ENCODE measurements at places on chromosomes 6 and 20.

DNA sequence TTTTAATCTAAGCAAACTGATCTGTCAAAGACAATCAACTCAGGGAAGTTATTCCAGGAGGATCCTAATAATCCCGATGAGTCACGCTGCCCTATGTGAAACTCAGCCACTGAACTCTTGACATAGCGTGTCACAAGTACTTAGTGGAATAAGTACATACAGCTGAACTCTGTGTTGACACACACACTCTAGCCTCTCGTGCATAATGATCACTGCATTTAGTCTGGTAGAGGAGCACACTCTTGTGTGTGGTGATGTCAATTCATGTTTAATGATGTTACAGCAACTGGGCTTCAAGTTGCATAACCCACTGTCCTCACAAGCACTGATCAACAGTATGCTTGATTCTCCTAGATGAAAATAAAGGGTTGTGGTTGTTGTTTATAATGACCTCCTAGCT, 148.3 kb downstream of the HACE1 start:
- DNase-seq, result no peak

DNA sequence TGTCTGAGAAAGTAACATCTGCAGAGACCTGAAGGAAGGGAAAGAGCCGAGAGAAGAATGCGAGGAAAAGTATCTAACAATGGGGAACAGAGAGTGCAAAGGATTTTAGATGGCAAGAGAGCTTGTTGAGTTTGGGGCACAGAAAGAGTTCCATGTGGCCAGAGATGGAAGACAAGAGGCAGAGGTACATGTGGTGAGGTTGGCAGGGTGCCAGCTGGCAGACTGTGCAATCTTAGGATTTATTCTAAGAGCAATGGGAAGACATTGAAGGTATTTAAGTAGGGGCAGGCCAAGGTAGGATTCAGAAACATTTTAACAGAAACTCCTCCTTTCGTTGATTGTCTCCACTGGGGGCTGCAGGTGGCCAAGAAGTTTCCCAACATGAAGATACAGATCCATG, 20.4 kb upstream of the LBP start:
- no peak for DNase-seq

GRCh38 chr20:25510202-25510601, 75.1 kb downstream of the NINL start:
- DNase-seq, result no peak

DNA sequence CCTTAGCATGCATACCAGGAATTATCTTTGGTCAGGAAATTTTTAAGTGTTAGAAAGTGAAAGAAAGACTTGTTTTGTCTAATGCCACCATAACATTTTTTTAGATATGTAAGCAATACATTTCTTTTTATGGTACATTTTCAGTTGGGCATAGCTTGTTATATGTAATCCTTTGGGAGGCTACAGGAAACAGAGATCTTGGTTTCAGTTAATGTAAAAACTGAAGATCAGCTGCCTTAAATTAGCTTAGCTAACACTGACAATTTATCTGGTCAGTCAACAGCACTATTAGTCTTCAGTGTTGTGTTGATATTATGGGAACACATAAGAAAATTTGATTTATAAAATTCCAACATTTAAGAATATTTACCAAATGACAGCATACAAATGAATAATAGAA, 78.6 kb upstream of the SMIM8 start:
- DNase-seq, result no peak

DNA sequence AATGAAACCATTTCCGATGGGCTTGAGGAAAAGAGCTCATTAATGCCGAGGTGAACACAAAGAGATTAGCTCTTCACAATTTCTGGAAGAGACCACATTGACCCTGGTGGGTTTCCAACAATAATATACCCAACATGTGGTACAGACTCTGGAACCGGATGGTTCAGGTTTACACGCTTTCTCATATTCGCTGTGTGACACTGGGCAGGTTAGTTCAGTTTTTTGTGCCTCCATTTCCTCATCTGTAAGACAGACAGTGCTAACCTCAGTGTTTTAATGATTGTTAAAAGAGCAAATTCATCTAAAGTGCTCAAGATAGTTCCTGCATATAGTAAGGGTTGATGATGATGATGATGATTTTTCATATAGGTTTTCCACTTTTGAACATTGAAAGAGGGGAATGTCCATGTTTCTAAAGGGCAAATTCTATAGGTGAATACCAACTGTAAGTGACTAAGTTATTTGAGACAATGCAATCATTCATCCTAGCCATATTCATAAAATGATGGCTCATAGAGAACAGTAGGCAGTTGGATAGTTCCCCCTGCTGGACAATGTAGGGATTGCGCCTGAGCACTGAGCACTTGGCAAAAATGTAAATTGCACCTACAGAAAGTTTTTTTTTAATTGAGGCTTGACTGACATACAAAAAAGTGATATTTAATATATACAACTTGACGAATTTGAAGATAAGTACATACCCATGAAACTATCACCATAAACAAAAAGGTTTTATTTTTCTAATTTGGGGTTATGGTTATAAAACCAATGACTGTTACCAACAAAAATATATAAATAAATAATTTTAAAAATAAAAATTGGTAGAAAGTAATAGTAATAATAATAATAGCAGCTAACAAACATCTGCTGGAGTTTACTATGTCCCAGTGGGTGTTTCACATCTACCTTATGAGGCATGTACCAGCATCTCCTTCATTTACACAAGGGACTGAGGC, 2.1 kb upstream of the PERP start:
- no peak for DNase-seq

- no peak for DNase-seq
Measured at GRCh38 chr6:5936140-5936539, 70.6 kb downstream of the NRN1 start.

- no peak for DNase-seq
Measured at GRCh38 chr6:159842035-159842434, 42.0 kb downstream of the PNLDC1 start.

GRCh38 chr20:58840816-58841538, 9.7 kb downstream of the GNAS-AS1 start:
- DNase-seq, result no peak

- DNase-seq, result no peak
Measured at GRCh38 chr20:24478584-24478983, 9.2 kb downstream of the SYNDIG1 start.

- no peak for DNase-seq
Measured at GRCh38 chr6:158039571-158040050, 57.9 kb downstream of the SYNJ2 start.

DNA sequence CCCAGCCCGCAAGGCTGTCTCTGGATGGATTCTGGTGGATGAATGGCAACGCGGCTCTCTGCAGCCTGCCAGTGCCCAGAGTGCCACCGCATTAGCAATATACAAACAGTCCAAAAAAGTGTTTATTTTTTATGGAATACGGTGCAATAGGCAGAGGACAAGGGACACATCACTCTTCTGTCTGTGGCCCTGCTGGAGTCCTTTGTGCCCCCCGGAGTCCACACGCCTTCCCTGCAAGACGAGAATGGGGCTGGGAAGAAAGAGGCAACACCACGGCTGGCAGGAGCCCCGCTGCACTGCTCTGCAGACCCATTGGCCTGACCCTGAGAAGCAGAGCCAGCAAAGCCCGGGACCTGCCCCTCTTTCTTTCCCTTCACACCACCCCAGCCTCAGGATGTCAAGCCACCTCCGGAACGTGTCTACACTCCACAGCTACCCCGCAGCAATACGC, 196.3 kb downstream of the SYNDIG1 start:
- no peak for DNase-seq

DNA sequence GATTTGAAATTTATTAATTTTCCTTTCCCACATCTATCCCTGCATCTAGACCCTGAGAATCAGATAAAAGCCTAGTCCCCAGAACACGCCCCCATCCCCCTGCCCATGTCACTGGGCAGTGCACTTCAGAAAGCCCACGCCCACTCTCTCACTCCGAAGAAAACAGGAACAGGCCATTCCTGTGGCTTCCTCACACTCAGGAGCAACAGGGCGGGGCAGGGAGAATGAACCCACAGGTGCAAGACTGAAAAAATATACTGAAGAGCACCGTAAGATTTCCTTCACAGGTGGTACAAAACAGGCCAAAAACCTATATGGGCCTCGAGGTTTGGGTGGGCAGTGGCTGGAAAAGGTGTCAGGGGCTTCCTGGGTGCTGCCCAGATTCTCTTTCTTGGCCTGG, 3.4 kb downstream of the OXT start:
- no peak for DNase-seq

GRCh38 chr20:51525241-51526105, 17.0 kb downstream of the NFATC2 start:
- DNase-seq, result no peak

DNA sequence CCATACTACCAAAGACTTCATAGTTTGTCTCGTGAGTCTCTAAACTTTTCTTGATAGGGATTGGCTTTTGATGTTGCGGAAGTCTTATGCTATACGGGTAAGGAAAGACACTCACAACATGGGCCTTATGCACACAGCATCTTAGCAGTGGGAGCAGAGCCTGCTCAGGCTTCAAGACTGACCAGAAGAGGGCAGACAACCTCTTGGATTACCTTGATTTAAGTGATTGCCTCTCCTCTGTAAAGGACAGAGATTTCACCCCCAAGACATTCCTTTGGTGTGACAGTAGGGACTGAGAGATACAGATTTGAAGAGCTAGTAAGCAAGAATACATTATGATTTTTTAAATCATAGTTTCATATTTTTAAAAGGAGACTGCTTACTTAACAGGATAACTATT, 71.0 kb upstream of the SAMD3 start:
- DNase-seq, result no peak

- no peak for DNase-seq
Measured at GRCh38 chr20:44110816-44111568, 76.0 kb downstream of the JPH2 start.

- no peak for DNase-seq
Measured at GRCh38 chr20:59938696-59939051, 1.4 kb downstream of the PPP1R3D start.

GRCh38 chr6:13572240-13572639, 2.2 kb upstream of the SIRT5 start:
- DNase-seq, result no peak

Data from vagina (tissue), 2 donors.